ENCODE measurements at places on chromosomes 1 and 21.

DNA sequence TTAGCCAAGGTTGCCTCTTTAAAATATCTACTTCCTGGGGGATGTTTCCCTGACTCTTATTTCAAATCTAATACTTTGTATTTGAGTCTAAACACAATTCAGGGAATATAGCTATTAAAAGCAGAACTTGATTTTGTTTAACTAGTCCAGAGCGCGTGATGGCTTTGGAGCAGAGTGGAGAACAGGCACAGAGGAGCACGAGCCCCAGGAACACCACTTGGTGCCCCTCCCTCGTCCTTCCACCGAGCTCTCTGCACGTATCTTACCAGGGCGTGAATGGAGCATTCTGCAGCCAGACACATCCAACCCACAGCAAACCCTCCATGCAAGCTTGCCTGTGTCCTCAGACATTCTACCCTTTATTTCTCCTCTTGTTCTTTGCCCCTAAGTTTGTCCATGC lies 14.1 kb downstream of the KIF26B start:
- DNase-seq, result no peak

- DNase-seq, result no peak
Observed at GRCh38 chr1:49016030-49016977, 239.6 kb upstream of the BEND5 start.

DNA sequence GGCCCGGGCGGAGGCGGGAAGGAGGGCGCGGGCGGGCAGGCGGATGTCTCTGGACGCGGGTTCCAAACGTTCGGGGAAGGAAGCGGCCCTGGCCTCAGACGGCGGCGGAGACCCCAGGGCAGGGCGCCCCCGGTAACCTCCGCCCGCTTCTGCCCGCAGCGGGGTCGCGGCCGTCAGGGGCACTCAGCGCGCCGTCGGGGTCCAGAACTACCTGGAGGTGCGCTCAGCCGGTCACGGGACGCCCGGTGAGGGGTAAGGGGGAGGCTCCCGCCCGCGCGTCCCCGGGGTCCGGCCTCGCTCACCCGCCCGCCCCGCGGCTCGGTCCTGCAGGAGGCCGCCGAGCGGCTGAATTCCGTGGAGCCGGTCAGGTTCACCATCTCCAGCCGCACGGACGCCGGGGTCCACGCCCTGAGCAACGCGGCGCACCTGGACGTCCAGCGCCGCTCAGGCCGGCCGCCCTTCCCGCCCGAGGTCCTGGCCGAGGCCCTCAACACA lies 406 bp downstream of the PUSL1 start:
- no peak for DNase-seq

DNA sequence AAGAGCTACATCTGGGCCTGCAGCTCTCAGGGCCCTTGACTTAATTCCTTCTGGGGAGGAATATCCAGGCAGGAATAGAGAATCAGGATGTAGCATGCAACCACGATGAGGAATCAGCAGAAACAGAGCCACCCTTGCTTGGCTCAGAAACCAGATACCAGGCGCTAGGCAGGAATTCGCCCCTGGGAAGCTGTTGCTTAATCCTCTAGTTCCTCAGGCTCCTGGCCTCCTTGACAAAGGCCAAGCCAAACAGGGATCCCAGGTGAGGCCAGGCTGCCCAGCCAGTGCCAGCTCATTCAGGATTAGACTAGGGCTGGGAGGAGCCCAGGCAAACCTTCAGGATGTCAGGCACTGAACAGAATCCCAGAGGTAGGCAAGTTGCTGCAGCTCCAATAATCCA lies 48.2 kb upstream of the IRF2BP2 start:
- DNase-seq, result no peak

DNA sequence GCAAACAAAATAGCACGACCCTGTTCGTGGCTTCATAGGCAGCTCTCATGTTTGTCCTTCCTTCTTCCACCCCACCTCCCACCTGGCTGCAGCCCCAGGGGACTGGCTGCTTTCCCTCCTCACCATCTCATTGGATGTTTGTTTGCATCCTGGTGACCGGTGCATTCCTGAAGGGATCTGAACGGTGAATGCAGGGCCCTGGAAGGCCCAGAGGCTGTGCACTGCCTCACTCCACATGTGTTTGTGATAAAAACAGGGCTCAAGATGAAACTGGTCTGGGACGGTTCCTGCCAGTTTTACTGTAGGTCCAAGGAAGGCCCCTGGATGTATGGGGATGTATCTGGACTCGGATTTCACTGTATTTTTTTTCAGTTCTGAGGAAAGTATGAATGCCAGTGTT lies 42.8 kb downstream of the CNN3 start:
- no peak for DNase-seq

GRCh38 chr1:45863218-45863617 lies 59.8 kb downstream of the MAST2 start:
- DNase-seq, result no peak

DNA sequence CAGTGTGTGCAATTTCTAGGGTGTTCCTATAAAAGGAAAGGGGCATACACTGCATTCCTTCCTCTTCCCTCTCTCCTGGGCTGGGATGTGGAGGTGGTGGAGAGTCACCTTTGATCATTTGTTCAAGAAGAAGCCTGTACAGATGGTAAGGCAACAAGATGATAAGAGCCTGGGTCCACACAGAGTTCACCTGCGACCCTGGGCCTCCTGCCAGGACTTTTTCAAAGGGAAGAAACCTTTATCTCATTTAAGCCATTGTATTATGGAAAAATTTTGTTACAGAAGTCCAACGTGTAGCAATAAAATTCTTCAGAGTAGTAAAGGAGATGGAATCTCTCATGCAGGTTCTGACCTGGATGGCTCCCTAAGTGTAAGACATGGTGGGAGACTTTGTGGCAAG lies 189.1 kb downstream of the MIS18A start:
- DNase-seq, result no peak

- DNase-seq, result no peak
Observed at GRCh38 chr1:20102875-20103274, 16.5 kb downstream of the PLA2G2D start.

- DNase-seq, result no peak
Observed at GRCh38 chr1:52769346-52770033, 43.2 kb downstream of the ZYG11B start.

GRCh38 chr1:116497656-116498055 lies 73.2 kb downstream of the CD58 start:
- DNase-seq, result no peak

- no peak for DNase-seq
Observed at GRCh38 chr1:18052671-18053070, 54.9 kb upstream of the IGSF21 start.

GRCh38 chr1:223748773-223749733 lies 36.7 kb downstream of the CAPN2 start:
- no peak for DNase-seq

DNA sequence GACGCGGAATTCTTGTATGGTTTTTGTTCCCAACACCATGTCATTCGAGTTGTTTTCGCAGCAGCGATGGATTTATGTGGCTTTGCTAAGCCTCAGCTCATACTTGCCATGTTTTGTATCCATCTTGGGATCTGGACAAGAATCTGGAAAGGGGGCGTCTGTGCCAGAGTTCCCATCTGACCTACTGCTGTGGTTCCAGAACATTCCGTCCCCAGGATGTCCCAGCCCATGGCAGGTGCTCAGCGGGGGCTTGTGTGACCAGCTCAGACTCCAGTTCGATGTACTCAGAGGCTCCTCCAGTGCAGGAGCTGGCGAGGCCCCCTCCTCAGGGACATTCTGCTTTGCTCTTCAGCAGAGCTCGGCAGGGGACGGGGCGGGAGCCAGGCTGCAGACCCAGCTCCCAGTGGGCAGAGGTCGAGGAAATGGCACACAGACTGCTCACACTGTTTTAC lies 24.0 kb upstream of the ADARB1 start:
- DNase-seq, result no peak

GRCh38 chr1:106727171-106727570 lies 329.3 kb upstream of the PRMT6 start:
- DNase-seq, result no peak

GRCh38 chr1:53273526-53273925 lies 35.2 kb upstream of the MAGOH start:
- DNase-seq, result no peak
